ENCODE measurements at places on chromosomes 11 and 22.

GRCh38 chr11:128872594-128872993 is 5.5 kb upstream of the KCNJ1 start:
- no peak for DNase-seq

GRCh38 chr22:30754971-30755758 is 60.5 kb downstream of the OSBP2 start:
- DNase-seq = peak; percentile 24

DNA sequence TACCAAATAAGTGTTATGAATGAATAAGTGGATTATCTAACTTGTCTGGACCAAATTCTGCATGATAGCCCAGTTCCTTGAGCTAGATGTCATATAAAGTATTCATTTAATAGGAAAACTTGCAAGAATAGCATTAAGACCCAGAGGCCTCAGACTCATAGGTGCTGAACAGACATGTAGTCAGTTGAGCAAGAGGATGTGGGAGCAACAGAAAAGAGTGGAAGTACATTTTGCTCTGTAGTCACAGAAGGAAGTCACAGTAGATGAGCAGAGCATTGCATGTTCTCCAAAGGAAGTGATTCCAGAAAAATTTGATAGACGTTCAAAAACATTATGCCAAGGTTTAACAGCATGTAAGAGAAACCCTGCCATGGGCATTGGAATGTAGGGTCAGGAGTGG is 9.5 kb downstream of the HOATZ start:
- DNase-seq = no peak

DNA sequence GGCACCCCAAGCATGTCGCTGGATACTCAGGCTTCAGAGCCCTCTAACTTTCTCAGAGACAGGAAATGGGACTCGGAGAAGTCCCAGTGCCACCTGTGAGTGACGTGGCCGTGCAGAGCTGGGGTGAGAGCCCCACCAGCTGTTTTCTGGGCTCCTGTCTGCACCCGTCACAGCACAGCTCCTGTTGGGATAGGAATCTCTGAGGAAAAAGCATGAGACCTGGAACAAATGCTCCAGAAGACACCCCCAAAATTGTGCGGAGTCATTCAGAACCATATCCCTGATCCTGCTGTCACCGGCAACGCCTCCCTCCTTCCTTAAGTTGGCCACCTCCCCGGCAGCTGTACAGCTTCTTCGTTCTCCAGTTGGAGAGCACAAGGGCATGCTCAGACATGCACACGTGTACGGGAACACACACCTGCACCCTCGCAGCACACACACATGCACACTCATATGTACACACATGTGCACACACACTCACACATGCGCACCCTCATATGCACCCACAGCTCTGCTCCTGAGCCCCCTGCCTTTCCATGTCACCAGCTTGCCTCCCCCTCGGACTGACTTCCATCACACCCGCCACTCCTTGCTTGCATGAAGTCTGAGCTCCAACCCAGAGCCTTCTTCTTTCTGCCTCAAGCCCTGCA is 1430.0 kb downstream of the BRD1 start:
- DNase-seq = no peak

GRCh38 chr22:19974268-19974861 is 32.7 kb upstream of the TXNRD2 start:
- DNase-seq = no peak
